AG20443 (cell line): ENCODE measurements at places on chromosomes 7 and 10.

- peak; percentile 45 for DNase-seq
Observed at GRCh38 chr7:79789584-79790345, 336.3 kb upstream of the MAGI2 start.

DNA sequence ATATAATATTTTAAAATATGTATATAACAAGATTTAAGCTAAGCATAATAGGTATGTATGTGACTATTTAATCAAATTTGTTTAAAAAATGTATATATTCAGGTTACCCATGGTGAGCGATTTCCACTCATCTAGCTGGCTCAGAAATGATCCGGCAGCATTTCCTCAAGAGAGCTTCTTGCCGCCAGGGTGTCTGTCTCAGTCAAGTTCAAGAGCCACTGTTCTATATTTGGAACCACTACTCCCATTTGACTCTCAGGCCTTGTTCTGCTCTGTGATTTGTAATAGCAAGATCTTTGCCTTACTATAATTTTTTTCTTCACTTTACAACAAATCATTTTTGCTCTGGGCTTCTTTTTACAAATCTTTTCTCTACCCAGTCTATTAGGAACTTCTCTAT is 48.7 kb upstream of the CNTNAP2 start:
- no peak for DNase-seq

- peak; percentile 48 for DNase-seq
Observed at GRCh38 chr7:85750454-85750949, 563.6 kb upstream of the SEMA3D start.

GRCh38 chr10:65762311-65762710 is 1163.5 kb upstream of the LRRTM3 start:
- no peak for DNase-seq

GRCh38 chr7:131202451-131202850 is 125.2 kb upstream of the MKLN1 start:
- no peak for DNase-seq

DNA sequence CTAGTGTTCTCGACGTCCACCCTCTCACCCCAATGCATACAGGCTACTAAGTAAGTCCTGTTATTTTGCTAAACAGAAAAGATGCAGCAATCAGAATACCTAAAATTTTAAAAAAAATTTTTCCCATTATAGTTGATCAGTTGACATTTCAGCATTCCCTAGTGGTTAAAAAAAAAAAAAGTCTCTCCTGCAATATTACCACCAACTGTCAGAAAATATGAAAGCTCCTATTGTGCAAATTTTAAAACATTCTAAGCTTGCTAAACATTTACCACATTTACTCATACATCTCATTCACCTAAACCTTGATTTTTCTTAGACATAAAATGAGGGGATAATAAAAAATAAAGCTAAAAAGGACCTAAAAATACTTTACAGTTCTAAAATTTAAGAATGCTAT is 165.6 kb downstream of the AVL9 start:
- no peak for DNase-seq
